ENCODE measurements at places on chromosomes 4 and X.

GRCh38 chrX:19576742-19577141, 61.4 kb upstream of the MAP3K15 start:
- no peak for DNase-seq

DNA sequence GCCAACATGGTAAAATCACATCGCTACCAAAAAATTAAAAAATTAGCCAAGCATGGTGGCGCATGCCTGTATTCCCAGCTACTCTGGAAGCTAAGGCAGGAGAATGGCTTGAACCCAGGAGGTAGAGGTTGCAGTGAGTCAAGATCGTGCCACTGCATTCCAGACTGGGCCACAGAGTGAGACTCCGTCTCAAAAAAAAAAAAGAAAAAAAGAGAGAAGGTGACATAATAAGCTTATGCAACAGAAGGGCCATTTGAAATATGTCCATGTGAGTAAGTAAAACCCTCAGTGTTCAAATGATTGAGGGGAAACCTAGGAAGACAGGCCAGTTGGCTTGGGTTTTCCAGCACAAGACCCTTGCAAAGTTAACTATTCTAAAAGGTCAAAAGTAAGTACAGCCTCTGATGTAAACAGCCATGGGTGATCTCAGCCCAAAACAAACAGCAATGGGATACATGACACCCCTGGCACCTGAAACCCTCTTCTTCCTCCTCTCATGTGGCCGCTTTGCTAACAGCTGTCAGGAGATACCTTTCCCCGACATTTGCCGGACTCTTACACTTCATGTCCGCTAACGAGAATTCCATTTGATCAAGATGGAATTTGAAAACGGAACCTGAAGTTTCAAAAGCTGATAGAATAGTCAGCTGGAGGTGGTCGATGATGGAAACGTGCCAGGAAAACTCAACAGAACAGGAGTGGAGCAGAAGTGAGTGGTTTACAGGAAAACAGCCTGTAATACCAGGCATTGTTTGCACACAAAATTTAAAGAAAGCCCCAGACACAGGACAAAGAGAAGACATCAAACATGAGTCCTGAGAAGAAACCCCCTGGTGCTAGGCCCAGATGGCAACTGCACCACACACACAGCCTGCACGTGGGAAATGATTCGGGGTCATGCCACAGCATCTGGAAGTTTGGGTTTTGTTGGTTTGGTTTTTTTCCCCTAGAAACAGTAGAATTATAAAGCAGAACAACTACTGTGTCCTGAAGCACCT, 93.0 kb upstream of the STS start:
- DNase-seq, result no peak

GRCh38 chrX:152276277-152276676, 137.9 kb upstream of the MAGEA10 start:
- no peak for DNase-seq

DNA sequence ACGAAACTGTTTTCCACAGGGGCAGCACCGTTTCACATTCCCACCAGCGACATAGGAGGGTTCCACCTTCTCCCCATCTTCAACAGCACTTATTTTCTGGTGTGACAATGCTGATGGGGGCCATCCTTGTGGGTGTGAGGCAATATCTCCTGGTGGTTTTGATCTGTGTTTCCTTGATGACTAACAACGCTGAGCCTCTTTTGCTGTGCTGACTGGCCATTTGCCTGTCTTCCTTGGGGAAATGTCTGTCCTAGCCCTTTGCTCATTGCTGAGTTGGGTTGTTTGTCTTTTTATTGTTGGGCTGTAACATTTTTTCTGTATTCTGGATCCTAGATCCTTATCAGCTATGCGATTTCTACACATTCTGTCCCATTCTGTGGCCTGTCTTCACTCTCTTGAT, 33.7 kb downstream of the ATP2B3 start:
- DNase-seq, result no peak

DNA sequence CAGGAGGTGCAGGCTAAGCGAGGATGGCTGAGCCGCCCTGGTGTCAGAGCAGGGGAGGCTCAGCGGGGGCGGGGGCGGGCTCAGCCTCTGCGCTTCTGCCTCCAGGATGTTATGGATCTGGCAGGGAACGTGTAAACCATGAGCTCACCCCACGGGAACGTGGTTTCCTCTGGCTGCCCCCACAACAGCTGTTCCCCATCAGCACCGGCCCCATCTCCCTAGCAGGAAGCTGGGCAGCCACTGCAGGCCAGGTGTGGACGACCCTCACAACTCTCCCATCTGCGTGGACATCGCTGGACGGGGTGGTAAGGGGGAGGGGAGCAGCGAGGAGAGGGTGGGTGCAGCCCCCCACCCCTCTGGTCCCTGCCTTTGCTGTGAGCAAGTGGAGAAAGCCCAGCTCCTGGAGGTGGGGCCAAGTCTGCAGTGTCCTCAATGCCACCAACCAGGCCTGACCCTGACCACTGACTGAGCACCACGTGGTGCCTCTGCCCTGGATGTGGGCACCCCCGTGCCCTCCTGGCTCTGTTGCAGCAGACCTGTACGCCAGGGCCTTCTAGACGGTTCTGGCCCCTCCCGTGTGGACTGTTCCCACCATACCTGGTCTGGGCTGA, 28.1 kb upstream of the SPON2 start:
- DNase-seq, result no peak

GRCh38 chr4:19455850-19456602, 795.7 kb upstream of the SLIT2 start:
- no peak for DNase-seq

DNA sequence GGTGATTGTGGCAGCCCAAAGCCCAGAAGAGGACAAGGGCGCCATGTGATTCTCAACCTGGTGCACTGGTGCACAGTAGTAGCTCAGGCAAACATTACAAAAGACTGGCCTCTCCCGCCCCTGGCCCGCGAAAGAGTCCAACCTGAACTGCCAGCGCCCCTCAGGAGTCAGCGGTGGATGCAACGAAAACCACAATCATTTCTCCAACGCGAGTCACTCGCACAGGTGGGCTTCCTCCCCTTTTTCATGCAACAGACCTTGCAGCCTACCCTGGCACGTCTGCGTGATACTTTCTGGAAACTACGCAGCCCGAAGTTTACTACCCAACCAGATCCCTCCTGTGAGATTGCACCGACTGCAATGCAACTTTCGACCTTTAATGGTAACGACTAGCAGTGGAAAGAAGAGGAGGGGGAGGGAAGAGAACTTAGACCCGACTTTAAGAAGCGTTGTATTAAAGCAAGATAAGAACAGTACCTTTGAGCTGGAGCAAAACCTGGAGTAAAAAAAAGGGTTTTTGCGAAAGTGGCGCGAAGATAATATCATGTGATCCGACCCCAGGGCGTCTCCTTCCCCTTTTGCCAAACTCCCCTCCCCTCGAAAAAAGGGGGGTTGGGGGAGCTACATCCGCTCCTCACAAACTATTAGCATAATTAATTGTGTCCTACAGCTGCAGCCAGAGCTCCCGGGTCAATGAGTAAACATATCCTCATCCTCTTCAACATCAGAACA, 63.3 kb upstream of the CCDC160 start:
- DNase-seq, result no peak

- DNase-seq, result no peak
Observed at GRCh38 chrX:119017077-119017476, 42.7 kb downstream of the LONRF3 start.

GRCh38 chr4:5444918-5445517, 263.3 kb downstream of the EVC2 start:
- no peak for DNase-seq

- DNase-seq, result no peak
Observed at GRCh38 chr4:11484531-11484930, 55.8 kb upstream of the HS3ST1 start.

DNA sequence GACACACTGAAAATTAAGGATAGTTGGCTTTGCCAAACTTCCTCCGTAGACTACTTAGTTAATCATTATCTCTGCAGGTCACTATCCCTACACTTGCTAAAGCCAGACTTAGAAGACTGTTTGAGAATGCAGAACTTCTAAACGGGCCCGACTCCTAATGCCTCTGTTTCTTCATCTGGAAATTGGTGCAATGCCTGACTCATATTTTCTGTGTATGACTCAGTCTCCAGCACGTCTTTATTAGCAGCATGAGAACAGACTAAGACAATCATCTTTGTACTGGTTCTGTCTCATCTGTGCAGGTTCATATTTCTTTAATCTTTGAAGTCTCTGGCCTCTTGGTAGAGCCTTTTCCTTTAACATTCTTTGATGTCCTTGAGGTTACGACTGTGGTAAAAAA, 411.9 kb upstream of the ACTRT1 start:
- DNase-seq, result no peak

- DNase-seq, result no peak
Observed at GRCh38 chrX:72492499-72492898, 80.1 kb downstream of the HDAC8 start.

DNA sequence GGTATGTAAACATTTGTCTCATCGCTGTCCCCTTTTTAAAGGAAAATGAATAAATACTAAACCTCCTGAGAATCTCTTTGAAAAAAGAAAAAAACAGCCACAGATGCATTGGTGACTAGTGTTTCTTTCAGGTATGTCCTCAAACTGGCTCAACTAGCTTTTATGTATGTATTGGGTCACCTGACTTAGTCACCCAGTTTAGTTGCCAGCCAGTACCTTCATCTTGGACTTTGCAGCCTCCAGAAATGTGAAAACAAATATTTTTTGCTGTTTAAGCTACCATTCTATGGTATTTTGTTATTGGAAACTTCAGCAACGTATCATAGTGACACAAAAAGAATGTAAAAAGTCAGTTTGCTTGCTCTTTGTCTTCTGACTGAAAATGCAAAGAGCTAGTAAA, 1263.5 kb downstream of the FAM133A start:
- no peak for DNase-seq

- no peak for DNase-seq
Observed at GRCh38 chr4:47118192-47118929, 87.0 kb downstream of the GABRB1 start.

GRCh38 chr4:52507774-52508173, 151.3 kb downstream of the USP46 start:
- no peak for DNase-seq

DNA sequence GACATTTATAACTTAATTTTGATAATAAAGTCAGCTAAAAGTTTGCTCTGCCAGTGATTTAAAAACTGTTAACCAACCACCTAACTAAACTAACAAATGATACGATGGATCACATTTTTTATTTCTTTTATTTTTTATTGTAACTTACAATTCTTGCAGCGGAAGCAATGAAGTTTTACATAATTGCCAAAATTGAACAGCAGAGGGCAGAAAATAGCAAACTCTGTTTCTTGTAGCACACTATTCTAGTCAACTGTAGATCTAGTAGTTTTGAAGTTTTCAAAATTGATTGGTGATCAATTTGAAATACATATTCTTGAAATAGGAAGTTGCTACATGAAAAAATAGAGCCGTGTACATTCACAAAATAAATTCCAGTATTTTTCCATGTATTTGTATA, 2.8 kb upstream of the GRIA2 start:
- DNase-seq, result peak; percentile 25

DNA sequence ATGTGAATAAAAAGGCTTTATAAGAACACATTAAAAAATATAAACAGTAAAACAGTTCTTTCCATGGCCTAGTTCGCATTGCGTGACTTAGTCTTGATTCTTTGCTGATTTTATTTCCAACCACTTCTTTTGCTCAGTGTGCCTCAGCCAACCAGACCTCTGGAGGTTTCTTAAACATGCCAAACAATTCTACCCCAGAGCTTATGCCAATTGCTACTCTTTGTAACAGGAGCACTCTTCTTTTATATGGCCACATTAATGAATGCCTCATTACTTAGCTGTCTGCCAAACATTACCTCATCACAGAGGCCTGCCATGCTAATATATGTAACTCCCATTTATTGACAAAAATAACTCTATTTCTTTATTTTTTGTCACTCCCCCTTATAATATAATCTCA, 202.3 kb downstream of the NDST4 start:
- DNase-seq, result no peak

DNA sequence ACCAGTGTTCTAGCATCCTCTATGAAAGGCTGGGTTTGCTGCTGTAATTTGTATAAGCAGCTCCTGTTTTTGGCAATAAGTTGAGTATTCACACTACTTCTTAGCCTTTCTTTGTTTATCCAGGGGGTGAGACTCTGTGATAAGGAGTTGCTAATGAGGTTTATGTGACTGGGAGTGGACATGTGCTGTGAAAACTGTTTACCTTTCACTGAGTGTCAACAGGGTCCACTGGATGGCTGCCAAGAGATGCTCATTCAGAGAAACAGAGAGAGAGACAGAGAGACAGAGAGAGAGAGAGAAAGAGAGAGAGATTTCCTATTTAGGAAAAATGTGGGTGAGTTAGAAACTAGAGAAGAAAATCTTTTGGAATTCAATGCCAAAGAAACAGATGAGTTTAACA, 233.9 kb downstream of the CHIC2 start:
- no peak for DNase-seq

DNA sequence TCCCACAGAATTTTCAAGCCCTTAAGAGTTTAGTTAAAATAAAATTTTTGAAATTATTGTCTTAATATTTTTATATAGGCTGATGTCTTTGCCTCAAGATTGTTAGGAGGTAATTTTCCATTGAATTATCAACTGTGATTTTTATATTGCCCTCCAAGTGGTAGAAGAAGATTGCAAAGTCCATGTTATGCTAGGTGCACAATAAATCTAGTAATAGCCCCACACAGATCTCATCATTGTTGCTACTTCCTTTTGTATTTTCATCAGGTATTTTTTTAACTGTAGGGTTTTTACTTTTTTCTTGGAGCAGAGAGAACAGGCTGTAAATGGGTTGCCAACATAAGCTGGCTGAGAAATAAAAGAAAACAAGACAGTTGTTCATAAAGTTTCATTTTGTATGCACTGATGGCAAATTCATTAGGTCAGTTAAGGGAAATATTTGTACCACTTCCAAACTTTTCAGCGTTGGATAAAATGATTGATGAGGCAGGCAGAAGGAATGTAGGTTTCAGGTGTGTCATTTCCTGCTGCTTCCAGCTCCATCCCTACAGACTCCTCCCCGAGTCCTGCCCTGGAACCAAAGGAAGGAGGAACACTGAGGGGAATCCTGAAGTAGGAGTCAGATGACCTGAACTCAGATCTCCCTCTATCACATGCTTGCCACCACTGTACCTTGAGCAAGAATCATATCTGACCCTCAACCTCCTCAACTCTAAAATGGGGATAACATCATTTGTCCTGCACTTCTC, 105.5 kb downstream of the PRRG1 start:
- no peak for DNase-seq

DNA sequence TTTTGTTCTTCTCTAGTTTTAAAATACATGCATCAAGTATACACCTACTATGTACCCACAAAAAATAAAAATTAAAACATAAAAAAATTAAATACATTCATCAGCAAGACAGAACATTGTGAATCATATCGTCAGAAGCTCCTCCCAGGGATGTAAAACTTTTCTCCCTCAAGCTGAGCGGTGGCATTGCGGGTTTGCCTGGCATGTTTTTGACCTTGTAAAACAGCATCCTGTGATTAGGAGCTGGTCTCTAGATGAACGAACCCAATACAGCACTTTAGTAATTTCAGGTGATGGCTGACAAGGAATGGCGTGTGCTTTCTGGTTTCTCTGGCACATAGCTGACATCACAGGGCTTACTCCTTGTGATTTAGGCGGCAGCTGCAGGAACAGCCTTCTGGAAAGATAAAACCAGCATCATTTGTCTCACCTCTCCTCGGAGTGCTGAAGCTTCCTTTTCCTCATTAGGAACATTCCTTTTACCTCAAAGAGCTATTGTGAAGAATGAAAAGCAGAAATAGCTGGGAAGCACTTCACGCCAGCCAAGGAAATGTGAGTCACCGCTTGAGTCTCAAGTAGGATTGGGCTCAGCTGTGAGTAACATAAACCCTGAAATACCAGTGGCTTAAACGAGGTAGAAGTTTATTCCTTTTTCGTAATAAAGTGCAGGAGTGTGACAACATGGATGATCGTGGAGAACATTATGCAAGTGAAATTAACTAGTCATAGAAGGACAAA, 44.3 kb downstream of the NYX start:
- no peak for DNase-seq
